ENCODE measurements at places on chromosomes 11 and 22. TPM values are rescaled to one million over a fixed set of nuclear protein-coding genes. Genes with fewer than 3 reads are reported as not detected.

GRCh38 chr22:23473901-23474300 lies 106.2 kb downstream of the IGLL1 start:
- DNase-seq, result no peak

GRCh38 chr11:108873310-108873709 lies 208.4 kb downstream of the DDX10 start:
- no peak for DNase-seq

DNA sequence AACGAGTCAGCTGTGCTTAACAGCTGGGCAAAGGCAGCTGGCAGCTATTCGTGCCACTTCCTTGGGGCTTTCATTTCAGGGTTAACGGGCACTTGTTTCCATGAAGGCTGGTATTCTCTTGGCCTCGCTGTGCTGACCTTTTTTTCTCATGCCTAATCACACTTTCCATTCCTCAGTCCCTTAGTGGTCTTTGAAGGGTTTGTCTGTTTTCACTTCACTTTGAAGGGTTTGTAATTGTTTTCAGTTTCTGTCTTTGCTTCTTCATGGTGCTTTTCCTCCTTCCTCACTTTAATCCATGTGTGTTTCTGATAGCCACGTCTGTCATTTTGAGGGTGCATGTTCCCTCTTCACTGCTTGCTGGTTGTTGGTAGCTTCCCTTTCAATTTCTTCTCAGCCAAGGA lies 24.6 kb downstream of the PPIL2 start:
- no peak for DNase-seq

DNA sequence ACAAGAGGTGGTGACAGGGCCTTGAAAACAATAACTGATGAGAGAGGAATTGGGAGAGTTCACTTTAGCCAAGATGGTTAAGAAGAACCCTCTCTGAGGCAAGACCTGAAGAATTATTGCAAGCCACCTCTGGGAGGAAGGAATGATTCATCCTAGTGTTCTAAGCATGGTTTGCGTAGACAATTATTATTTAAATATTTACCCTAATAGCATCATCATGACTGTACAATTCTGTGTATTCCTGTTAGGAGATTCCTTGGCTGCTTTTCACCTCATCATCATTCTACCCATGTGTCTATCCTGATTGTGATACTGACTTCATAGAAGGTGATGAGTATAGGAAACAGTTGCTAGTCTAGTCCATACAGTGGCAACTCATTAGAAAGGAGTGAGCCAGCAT lies 264.4 kb downstream of the DDX10 start:
- DNase-seq, result peak; percentile 82

GRCh38 chr11:57786436-57786835 lies 24.8 kb downstream of the CTNND1 start:
- DNase-seq, result no peak

- DNase-seq, result no peak
These were observed 55.9 kb upstream of the MN1 start for GRCh38 chr22:27857443-27857842.

Gene SMCO4
- total RNA-seq, result 21.3 TPM

Measured in endothelial cell of umbilical vein (primary cell).